ENCODE measurements at places on chromosomes 2 and 18.

DNA sequence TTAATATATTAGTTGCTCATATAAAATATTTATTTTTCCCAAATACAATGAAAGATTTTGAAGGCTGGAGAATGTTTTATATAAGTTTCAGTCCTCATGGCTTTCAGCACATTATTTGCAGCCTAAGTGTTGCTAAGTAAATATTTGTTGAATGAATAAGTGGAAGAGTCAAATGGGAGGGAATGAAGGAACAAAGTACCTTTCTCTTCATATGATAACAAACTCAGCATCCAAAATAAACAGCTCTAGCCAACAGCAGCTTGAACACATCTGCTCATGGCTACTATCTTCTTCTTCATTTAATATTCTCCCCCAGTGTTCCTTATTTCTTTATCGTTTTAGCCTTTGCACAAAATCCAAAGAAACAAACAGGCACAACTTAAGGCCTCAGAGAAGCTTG is 385.2 kb upstream of the PIK3C3 start:
- no peak for DNase-seq

- no peak for DNase-seq
Measured at GRCh38 chr2:132760405-132760804, 90.4 kb upstream of the LYPD1 start.

DNA sequence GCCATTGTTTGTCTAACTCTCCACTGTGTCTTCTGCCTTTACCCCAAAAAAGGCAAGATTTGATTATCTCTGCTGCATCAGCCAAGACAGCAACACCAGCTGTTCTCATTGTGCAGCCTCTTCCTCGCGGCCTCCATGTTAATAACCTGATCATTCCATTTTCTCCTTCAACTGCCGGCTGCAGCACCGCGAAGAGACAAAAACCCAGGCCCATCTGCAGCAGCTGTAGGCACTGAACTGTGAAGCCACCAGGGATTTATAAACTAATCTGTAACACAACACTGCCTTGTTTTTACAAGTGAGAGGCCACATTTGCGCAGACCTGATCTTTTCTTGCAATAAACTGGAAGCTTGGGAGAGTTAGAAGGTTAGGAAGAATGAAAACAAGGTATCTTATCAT is 147.8 kb downstream of the SATB2 start:
- peak; percentile 89 for DNase-seq

GRCh38 chr2:123651151-123651550 is 373.9 kb upstream of the CNTNAP5 start:
- DNase-seq: no peak
